ENCODE measurements at places on chromosomes 7 and 10.

GRCh38 chr10:62492012-62492869, 118.1 kb downstream of the ZNF365 start:
- no peak for DNase-seq

GRCh38 chr10:26455567-26456315, 17.6 kb downstream of the APBB1IP start:
- no peak for DNase-seq

DNA sequence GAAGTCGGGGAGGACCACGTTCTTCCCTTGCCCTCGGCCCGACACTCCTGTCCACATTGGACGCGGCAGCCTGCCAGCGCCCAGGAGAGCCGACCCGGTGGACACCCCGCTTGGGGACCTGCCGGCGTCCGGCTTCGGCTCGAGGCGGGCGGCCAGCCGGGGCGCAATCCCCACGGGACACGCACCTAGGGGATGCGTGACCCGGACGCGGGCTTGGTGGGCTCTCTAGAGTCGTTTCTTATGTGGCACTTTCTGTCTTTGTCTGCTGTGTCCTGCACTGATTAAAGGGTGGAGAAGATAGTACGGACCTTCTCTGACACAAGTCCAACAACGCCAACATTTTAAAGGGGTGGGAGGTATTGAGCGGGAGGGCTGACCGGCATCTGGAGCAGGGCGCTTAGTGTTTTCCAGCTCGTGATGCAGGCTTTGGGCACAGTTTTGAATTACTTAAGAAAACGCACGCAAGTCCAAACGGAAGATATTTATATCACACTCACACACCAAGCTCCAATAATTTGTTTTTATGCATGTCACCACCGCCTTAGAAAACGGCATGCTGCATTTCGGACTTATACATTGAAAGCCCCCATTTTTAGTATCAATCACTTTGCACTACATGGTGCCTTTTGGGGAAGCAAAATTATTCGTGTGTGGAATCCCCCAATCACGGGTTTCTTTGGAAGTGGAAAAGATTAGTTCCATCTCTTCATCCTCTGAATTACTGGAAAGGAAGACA, 3.9 kb upstream of the SPAG6 start:
- DNase-seq: no peak

GRCh38 chr10:9823268-9823930, 1194.3 kb upstream of the CELF2 start:
- DNase-seq: no peak

GRCh38 chr10:64408391-64409183, 887.4 kb downstream of the REEP3 start:
- DNase-seq: no peak

GRCh38 chr7:141674702-141675101, 27.3 kb downstream of the DENND11 start:
- no peak for DNase-seq

GRCh38 chr7:158784270-158784669, 45.0 kb downstream of the ESYT2 start:
- DNase-seq: no peak

DNA sequence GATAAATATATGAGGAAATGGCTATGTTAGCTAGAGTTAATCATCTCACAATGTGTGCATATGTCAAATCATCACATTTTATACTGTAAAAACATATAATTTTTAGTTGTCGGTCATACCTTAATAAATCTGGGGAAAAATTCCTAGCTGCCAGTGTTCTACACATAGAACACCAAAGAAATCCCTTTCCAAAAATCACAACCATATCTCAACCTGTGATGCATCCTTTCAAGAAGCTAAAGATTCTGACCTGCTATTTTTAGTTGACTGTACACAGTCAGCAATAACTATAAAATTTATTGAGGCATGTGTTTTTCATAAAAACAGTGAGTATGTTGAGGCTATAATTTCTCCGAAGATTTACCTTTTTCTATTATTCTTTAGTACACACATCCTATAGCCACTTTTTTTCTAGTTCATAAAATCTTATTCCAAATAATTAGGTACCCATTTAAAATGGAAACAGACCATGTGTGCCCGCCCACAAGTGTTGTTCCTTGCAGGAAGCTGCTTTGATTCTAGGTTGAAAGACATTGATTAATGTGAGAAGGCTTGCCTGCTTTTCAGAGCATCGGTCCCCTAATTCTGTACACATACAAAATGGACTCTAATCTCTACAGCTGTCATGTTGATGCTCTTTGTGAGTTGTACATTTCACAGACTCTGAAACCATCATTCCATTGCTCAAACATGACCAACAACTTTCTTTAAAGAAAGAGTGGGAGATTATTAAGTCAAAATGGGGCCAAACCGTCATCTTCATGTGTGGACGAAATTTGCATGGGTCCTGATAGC, 117.5 kb upstream of the LRRN3 start:
- DNase-seq: no peak

- DNase-seq: no peak
These were observed 39.8 kb downstream of the RGS10 start for GRCh38 chr10:119502618-119503155.

DNA sequence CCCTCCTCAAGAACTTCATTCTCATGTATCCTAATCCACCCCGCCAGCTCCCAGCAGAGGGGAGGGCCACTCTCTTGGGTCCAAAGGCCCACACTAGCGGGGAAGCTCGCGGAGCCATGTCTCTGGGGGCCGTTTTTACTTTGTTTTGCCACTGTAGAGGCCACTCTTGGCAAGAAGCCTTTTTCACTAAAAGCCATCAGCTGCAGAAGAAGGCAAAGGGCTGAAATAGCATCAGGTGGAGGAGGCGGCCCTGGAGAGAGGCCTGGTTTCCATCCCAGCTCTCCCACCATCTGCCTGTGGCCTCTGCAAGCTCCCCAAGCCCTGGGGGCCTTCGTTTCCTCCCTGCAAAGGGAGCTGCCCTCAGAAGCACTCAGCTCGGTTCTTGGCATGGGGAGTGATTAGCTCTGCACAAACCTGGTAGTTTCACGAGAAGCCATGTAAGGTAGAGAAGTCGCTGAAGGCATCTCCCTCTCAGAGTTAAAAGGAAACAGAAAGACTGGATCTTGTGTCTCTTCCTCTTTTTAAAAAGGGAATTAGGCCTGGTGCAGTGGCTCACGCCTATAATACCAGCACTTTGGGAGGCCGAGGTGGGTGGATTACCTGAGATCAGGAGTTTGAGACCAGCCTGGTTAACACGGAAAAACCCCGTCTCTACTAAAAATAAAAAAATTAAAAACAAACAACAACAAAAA, 70.3 kb downstream of the PARP12 start:
- DNase-seq: no peak

DNA sequence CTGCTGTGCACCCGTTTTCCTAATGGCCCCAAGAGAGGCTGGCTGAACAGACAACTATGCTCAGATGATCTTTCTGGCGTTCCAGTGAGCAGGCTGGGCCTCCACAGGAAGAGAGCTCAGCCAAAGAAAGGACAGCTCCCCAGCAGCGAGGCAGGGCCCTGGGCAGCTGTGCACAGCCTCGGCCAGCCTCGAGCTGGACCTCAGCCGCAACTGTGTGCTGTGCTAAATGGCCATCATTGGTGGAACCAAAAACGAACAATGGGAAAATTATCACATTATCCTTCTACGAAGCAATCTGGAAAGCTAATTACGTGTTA, 97.5 kb downstream of the CTBP2 start:
- DNase-seq: no peak

- no peak for DNase-seq
These were observed 33.4 kb downstream of the PDGFA start for GRCh38 chr7:486216-486743.

- no peak for DNase-seq
These were observed 103.3 kb downstream of the DIP2C start for GRCh38 chr10:586151-586550.

DNA sequence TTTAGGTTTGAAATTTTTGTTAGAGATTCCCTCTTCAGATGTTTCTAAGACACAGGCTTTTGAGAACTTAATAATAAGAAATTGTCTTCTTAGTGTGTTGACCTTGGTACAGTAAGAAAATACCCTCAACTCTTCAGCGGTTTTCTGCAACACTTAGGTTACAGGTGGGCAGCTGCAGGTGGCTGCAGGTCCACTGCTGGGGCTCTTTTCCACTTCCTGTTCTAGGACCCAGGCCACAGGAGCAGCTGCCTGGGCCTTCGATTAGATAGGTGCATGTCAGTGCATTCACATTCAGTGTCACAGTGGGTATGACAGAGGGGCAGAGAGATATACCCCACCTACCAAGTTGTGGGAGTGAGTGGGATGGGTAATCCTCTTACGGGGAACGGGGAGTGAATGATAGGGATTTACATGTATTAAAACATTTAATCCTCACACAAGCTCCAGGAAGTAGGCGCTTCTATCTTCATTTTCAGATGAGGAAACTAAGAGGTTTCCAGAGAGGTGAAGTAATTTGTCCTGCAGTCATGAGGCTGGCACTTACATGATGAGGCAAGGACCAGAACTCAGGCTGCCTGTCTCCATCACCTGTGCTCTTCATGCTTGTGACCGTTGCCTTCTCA, 20.2 kb upstream of the SUV39H2 start:
- no peak for DNase-seq

DNA sequence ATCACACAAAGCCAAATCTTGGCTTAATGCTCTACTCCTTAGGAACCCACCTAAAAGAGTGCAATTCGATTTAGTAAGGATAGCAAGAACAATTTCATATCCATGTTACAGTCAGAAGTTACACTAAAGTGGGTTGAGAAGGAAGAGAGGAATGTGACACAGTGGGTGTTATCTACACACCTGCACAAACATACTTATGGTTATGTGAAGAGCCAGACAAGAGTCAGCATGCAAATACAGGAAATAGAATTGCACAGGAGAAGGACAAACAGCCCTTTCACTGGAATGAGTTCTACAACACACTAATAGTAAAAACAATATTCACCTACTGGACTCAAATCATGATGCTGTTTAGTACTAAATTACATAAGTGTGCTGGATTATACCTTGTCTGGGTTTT, 262.8 kb downstream of the DGKB start:
- no peak for DNase-seq

DNA sequence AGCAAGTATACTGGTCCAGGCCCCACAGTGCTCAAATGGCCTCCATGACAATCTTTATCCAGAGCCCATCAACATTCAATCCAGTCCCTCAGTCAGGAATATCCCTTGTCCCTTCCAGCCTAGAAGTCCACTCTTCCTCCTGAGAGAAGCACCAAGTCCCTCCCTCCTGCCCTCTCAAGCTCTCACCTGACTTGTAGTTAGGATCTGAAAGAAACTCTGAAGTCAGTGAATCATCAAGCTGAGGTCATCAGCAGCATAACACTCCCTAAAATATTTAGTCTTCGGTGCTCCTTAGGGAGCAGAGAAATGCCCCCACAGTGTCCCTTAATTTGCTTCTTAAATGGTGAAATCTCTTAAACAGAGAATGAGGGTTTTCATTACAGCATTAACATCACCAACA, 31.0 kb downstream of the GRM8 start:
- DNase-seq: no peak

GRCh38 chr7:82699773-82700186, 256.2 kb upstream of the CACNA2D1 start:
- DNase-seq: no peak

DNA sequence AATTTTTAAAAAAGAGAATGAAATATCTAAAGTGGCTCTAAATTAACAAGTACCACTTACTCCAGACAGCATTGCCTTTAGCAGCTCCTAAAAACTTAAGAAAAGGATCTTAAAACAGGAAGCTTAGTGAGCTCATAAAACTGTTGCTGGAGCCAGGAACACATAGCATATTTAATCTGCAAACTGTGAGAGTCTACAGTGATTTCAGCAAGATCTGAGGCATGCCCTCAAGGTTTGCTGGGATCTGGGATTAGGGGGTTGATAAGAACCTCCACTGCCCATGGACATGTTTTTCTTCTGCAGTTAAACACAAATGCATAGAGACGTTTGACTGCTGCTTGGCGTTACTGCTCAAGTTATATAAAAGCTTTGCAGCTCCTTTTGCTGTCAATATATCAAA, 3.8 kb downstream of the GLI3 start:
- no peak for DNase-seq

- DNase-seq: no peak
These were observed 667.1 kb upstream of the LRRTM3 start for GRCh38 chr10:66258693-66259092.

GRCh38 chr10:93716766-93717165, 14.4 kb upstream of the FRA10AC1 start:
- DNase-seq: no peak

DNA sequence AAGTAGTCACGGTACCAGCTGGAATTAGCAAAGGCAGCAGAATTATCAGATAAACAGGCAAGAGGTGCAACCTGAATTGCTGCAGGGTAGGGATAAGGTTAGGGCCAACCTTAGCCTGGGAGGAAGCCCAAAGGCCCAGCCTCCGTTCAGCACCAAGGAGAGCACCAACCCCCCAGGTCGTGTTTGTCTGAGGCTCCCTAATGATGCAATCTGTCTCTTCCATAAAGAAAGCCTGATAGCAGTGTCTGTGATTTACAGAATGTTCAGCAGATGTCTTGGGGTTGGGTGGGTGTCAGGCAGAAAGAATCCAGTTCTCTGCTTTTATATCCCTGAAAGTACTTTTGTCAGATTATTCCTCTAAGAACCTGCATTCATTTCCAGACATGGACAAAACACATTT, 328.4 kb upstream of the AOAH start:
- no peak for DNase-seq

GRCh38 chr7:7630626-7631329, 9.8 kb upstream of the UMAD1 start:
- DNase-seq: no peak

DNA sequence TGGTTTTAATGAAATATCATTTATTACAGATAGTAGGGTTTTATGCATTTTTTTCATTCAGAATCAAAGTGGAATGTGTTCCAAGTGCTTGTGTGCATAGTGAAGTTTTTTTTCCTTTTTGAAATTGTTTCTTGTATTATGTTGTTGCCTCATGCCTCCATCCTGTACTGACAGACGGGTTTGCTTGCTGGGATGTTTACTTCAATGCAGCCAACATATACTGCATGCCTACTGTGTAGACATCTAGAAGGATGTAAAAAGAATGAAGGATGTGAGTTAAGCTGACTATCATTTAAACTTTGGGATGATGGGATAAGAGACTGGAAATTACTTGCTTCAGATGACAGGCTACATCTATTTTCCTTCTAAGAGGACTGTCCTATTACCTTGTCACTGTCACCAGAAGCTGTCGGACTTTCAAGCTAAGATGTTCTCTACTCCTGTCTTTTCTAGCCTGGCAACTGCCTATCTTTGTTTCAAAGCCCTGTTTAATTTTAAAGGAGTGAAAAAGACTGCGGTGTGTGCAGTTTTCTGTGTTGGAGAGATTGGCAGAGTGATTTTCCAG, 243.7 kb downstream of the CDK14 start:
- no peak for DNase-seq

DNA sequence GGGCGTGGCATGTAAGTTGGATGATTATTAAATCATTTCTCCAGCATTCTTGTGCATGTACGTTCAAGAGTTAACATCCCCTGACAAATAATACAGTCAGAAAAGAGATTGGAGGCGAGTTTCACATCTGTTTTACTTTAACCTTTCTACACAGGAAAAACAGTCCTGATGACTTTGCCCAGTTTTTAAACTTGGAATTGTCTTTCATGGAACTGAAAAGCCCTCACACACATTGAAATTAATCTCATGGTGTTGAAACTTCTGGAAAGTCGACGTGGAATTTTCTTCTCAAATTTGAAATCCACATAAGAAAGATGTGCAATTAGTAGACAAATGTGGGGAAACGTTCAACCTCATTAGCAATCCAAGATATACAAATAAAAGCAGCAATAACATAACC, 31.2 kb upstream of the ZNF438 start:
- no peak for DNase-seq

Measured in thoracic aorta (tissue), 2 donors.